H9 (cell line): ENCODE measurements at places on chromosomes 2 and 18.

GRCh38 chr2:156423674-156424282 lies 12.4 kb upstream of the GPD2 start:
- DNase-seq: no peak

DNA sequence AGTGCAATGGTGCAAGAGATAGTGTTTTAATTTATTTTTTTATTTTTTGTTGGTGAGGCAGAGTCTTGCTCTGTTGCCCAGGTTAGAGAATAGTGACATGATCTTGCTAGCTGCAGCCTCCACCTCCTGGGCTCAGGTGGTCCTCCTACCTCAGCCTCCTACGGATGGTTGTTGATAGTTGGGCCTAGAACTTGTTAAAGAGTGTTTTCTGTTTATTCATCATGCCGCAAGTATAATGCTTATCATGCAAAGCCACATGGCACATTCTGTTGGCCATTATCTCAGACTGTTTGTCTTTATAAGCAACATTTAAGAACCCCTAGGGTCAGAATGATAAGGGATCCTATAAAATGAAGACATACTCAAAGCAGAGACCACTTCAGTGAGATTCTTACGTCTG lies 1.7 kb downstream of the UGGT1 start:
- no peak for DNase-seq

GRCh38 chr2:198314559-198315153 lies 510.3 kb downstream of the PLCL1 start:
- DNase-seq: no peak

GRCh38 chr2:31000970-31001369 lies 137.3 kb downstream of the GALNT14 start:
- DNase-seq: no peak

DNA sequence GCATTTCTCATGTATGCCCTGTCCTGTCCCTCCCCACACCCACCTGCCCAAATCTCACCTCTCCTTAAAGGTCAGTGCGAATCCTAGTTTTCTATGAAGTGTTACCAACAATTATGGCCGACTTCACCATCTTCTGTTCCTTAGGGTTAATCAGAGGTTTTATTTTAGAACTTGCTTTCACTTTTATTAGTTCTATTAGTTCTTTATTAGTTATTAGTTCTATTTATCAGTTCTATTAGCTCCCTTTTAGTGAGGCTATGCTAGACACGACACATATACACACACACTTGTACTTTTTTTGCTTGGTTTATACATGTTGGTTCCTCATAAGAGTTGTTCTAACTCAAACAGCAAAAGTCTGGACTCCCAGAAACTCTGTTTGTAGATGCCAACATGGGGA lies 176.8 kb upstream of the MSH6 start:
- DNase-seq: no peak

DNA sequence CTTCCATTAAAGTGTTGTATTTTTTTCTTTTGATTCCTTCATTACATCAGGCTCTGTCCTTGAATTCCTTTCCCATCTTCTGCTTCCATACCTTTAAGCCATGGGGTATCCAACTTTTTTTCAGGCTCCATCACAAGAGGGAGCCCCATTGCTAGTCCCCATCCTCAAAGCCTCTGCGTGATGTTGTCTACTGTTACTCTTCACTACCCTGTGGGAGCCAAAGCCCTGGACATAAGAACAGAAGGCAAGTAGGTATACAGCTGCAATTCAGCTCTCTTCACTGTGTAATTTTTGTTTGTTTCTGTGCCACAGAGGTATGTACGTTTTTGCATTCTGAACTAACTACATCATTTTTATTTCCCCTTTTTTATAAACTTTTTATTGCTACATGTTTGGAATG lies 36.6 kb upstream of the CCNYL1 start:
- DNase-seq: peak; percentile 42

DNA sequence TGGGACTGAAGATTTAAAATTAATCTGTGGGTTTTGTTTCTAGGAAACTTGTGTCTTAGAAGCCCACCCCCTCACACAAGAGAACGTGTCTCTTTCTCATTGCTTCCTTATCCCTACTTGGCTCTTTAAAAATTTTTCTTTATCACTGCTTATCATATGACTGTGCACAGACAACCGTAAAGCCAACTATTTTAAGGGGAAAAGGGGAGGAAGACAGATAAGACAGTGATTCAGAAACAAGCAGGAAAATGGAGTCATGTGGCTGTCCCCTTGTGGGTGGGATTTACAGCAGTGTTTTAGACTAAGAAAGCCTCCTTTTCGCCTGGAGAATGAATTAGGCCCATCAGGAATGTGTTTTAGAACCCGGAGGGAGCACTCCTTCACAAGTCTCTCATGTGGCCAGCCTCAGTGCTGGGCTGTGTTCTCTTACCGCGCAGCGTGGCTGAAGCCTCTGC lies 17.6 kb downstream of the PRKCE start:
- no peak for DNase-seq

DNA sequence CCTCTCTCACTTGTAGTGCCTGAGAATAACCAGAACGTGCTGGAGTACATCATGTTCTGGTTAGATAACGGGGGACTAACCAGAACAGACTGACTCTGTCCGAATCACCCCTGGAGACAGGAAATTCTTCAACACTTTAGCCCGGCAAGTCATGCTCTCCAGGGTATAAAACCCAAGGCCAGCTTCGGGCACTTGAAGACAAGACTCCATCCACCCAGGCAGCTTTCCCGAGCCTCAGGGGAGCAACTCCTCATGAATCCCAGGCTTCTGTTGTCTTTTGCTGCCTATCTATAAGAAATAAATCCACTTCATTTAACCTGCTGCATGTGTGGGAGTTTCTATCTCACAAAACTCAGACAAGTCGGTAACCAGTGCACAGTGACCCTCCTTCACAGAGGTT lies 99.6 kb downstream of the KCNF1 start:
- no peak for DNase-seq

DNA sequence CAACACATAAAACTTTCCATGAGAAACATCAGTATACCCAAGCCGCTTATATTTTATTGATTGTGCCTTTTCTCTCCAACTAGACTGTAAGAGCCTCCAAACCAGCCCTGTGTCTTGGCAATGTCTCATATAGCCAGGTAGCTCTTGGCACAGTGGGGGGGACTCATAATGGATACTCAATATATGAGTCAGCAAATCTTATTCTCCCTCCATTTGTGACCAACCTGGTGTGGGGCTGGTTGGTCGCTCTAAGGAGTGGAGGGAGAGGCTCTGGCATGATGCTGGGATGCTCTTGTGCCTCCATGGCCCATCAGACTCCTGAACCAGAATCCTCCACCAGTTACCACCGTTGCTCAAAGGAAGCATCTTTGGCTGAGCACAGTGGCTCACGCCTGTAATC lies 32.0 kb downstream of the EFR3B start:
- no peak for DNase-seq
